Stimulated activated CD8-positive, alpha-beta memory T cell treated with anti-CD3 and anti-CD28 coated beads, Interleukin-7, amount 100 ng/mL, for 24 hours (primary cell): ENCODE measurements at places on chromosomes 3 and 15.

DNA sequence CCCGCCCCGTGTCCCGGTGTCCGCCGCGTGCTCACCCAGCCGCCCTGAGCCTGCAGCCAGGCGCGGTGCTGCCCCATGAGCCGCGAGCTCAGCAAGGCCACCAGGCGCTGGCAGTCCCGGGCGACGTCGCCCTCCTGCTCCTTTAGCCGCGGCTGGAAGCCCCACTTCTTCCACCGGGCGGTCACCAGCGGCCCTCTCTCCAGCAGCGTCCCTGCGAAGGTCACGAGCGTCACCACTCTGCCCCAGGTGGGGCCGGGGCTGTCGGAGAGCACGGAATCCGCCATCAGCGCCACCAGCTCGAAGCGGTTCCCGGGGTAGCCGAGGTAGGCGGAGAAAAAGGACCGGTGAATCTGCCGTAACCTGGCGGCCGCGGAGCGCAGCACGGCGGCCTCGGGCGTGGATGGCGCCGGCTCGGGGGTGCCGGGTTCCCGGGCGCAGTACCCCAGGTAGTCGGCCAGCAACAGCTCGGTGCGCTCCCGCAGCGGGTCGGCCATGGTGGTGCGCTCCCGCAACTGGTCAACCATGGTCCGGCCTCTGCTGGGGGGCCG, 298 bp downstream of the BCL2L10 start:
- no peak for DNase-seq

DNA sequence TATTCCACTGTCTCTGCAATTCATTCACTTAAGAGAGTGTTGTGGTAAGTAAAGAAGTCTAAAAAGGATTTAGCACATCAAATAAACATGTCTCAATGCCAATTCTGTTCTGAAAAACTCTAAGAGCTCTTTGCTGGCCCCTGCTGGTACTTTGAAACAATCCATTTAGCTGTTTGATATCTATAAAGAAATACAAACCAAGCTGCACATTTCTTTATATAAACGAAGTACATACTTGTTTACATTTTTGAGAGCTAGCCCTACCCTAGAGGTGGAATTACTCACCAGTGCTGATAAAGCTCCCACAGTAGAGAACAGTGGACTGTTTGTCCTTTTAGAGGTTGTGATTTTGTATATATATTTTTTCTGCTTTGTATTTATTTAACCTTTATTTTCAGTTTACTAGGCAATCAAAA, 75.5 kb downstream of the NEDD4 start:
- DNase-seq: no peak

- DNase-seq: no peak
These were observed 145.5 kb downstream of the SQOR start for GRCh38 chr15:45780352-45780751.

- no peak for DNase-seq
These were observed 106.5 kb downstream of the P3H2 start for GRCh38 chr3:190013943-190014924.
